Activated T-cell treated with anti-CD3 and anti-CD28 coated beads for 1 hour (primary cell): ENCODE measurements at places on chromosomes 7 and 10.

DNA sequence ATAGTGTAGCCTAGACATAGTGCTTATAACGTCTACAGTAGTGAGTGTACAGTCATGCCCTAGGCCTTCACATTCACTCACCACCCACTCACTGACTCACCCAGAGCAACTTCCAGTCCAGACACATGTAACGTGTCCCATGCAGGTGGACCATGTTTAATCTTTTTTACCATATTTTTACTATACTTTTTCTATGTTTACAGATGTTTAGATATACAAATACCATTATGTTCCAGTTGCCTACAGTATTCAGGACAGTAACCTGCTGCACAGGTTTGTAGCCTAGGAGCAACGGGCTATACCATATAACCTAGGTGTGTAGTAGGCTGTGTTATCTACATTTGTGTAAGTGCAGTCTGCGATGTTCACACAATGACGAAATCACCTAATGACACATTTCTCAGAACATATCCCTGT, 11.0 kb downstream of the MPP7 start:
- no peak for DNase-seq

DNA sequence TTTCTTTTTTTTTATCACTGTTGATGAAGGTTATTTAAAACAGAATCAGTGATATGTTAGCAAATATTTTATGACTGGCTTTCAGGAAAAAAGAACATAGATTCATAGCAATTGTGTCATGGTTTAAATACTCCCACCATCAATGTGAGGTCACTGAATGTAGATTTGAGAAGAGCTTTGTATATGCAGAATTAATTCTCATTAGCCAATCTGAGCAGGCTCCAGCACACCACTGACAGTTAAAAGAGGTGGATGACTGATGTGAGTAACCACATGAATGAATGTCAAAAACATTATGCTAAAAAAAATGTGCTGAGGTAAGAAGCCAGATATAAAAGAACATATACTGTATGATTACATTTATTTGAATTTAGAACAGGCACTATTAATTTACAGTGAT, 174.8 kb upstream of the KAT6B start:
- no peak for DNase-seq

DNA sequence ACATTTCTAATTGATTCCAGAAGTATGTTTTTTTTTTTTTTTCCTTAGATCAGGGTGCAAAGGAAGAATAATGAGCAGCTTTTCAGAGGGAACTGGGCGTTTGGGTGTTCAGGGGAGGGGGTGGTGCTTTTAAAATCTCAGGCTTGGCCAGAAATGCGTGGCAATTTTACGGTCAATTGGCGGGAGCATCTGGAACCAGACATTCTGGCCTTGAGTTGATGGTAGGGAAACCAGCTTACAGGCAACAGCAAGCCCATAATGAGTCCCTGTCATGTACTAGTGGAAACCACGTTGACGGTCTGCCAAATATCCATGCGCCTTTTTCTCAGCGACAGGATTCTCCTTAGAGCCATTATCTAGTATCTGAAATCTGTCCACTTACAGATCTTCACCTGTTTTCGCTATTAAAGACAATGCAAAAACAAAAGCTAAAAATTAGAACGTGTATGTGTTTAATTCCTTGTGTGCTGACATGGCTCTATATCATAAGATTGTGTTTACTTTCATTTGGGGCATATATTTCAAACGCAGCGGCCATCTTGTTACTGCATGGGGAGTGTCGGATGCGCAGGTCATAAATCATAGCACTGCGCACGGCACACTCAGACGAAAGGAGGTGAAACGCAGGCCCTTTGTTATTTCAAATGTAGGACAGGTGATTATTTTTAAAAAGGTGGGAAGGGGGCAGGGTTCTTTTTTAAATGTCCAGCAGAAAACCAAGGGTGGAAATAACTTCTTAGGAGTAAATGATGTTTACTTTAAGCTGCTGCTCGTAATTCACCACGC, 209.2 kb downstream of the AGMO start:
- DNase-seq = no peak

DNA sequence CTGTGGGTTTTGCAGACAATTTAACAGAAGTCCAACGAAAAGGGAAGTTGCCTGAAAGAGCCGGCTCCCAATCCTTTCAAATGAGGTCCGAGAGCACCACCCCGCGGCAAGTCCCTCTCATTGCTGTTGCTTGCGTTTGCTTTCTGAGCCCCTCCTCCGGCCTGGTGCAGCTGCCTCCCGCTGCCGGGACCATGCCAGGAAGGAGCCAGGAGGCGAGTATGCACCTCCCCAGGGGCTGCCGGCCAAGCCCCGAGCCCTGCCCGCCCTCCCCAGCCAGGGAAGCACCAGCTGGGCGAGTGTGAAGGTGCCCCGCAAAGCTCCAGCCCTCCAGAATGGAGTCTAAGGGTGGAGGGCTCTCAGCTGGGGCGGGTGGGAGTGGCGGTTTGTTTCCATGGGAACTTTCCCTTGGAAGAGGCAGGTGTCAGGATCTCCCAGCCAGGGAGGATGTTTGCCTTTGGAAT, 25.8 kb upstream of the PPP2R2D start:
- DNase-seq = peak; percentile 16

GRCh38 chr7:90593205-90593604, 2.9 kb upstream of the CDK14 start:
- no peak for DNase-seq

DNA sequence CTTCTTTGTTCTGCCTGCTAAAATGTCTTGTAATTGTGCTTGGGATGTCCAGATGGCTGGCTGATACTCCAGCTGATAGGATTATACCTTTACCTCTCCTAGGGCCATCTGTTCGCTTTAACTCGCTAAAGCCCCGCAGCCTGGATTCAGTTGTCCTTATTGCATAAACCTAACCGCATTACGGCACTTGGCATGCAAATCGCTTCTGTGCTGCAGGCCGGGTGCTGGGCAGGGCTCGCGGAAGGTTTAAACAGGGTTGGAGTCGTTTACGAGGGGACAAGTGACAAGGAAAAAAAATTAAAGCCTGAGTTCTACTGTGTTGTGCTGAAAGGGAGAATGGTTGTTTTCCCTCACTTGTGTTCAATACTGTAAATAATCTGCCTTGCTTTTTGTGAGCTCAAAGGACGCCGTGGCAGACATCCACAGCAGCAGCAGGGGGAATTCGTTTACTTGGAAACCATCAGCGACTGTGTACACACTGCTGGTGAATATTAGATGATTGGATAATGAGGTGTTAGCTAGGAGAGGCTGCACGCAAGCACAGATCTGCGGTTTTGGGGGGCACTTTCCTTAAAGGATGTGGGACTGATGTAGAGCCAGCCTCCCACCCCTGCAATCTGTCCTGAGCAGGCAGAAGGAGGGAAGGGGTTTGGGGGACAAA, 93.0 kb downstream of the EBF3 start:
- DNase-seq = no peak

- DNase-seq = no peak
Measured at GRCh38 chr7:109479388-109479787, 909.7 kb downstream of the DNAJB9 start.

GRCh38 chr10:113285305-113285704, 267.5 kb upstream of the HABP2 start:
- no peak for DNase-seq
